ENCODE measurements at places on chromosomes 6 and 20.

GRCh38 chr6:138434925-138435324, 30.9 kb downstream of the HEBP2 start:
- DNase-seq: no peak

DNA sequence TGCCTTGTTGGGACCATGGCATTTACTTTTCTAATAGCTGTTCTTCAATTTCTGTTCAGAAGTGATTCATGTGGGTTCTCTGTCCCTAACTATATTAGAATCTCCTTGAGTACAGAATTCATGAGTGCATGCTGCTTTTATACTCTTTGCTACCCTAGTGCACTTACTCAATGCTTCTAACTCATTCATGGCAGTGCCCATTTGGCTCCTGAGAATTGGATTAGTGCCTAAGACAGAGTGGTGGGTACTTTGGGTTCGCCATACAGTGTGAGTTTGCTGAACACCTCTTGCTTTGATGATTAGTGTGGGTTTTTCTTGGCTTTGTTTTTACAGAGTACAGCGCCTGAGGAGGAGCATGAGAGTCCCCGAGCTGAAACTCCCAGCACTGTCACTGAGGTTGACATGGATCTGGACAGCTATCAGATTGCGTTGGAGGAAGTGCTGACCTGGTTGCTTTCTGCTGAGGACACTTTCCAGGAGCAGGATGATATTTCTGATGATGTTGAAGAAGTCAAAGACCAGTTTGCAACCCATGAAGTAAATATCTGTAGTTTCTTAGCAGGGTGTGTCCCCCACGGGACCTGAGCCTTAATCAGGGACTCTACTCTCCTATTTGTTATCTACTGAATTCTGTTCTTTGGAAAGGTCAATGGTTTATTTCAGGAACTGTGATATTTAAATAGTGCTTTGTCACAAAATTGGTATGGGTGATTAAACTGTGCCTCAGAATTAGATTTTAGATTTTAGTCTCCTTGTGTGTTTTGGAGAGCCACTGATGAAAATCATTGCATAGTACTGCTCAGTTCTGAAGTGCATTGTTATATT, 150.7 kb downstream of the UTRN start:
- no peak for DNase-seq

- no peak for DNase-seq
These were observed 87.4 kb downstream of the NOL4L start for GRCh38 chr20:32497589-32498224.

DNA sequence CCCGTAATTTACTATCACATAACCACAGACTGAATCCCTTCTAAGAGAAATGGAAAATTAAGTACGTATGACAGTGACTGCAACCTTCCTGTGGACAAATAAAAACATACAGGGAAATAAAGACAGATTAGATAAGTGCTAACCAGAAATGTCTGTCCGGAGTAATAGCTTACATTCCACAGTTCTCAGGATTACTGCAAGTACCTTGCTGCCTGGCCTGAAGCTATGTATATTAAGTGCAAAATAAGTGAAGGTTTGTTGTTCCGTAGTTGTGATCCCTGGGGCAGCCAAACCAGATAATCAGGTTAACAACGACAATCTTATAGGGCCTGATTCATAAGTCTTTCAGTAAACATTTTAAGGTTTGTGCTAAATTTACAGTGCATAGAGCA, 2.8 kb downstream of the NEDD9 start:
- no peak for DNase-seq

DNA sequence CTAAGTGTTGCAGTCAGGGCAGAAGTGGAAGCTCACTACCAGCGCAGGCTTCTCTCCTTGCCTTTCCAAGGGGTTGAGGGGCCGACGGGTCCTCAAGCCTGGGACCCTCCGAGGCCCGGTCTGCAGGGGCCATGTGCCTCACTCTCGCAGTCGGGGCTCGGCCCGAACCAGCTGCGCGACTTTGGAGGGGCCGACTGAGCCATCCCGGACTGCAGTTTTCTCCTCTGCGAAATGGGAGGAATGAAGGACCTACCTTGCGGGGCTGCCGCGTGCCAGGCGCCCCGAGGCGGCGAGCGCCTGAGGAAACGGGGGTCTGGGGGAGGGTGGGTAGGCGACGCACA, 5.6 kb downstream of the LZTS3 start:
- DNase-seq: no peak

All from CD4-positive, CD25-positive, alpha-beta regulatory T cell (primary cell).